ENCODE measurements at places on chromosomes 13 and 19.

DNA sequence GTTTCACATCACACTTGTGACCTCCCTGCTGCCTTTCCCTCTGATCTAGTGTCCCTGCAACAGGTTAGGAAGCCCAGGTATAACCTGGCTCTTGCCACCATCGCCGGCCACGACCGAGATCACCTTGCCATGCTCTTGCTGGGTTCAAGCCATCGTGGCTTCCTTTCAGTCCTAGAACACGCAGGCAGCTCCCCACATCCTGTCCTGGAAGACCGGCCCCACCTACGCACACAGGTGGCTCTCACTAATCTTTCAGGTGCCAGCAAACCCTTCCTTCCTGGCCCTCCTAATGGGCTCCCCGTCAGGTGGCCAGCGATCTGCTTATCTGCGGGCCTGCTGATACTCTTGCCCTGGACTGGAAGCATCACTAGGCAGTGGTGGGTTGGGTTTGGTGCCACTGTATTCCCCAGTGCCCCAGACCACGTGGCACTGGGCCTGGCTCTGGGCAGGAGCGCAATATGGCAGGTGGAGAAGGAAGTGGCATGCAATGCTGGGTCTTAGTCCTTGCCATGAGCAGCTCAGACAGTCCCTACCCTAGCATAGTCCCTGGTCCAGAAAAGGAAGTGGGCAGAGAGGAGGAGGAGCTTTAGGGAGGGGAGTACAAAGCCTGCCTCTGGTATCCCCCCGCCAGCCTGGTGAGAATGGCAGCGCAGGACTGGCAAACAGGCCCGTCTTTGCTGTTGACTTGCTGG, 11.8 kb downstream of the PPP1R37 start:
- no peak for DNase-seq

DNA sequence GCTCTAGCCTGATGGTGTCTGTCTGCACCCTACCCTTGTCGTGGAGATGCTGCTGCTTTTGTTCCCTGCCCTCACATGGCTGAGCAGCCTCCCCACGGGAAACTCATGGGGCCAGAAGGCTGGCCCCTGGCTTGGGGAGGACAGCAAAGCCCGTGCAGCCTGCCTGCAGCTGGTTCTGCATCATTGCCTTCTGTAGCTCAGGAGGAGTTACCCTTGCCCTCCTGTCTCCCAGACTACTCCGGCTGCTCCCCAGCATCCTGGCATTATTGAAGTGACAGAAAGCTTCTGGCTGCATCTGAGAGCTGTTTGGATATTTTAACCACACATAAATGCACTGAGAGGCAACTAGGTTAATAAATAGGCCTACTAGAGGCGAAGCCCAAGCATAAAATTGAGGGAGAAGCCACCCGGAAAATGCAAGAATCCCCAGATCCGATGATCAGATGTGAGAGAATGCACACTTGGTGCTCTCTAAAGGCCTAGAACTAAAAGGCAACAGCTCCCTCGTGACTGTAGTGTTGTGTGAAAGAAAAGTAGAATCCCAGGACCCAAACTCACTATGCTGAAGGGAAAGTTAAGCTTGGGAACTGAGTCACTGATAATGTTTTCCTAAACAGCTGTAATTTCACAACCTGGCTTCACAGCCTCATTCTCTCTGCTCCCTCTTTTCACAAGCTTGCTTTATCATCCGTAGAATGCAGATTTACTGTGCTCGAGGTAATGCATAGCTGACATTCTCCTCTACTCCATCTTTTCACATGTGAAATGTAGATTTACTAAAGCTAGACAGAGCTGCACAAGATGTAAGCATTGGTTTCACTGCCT, 110.8 kb downstream of the TNFRSF19 start:
- no peak for DNase-seq

GRCh38 chr13:102856557-102856956, 10.7 kb downstream of the ERCC5 start:
- no peak for DNase-seq

GRCh38 chr19:18865973-18866799, 29.8 kb downstream of the CERS1 start:
- DNase-seq = peak; percentile 59

DNA sequence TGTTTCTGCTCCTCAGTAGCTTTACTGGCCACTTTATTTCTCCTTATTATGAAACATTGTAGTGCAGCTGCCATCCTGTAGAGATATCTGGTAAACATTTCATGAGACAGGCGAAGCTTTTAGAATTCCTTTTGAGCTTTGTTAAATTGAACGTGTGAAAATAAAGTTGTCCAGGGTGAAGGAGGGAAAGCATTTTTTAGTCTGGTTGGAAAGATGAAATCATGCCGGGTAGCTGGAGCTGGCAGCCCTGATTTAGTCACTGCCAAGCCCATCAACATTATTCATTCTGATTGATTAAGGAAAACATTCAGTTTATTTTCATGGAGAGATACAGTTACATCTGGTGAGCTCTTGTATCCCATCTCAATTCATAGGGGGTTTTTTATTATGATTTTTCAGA, 326.2 kb upstream of the GPC6 start:
- no peak for DNase-seq

DNA sequence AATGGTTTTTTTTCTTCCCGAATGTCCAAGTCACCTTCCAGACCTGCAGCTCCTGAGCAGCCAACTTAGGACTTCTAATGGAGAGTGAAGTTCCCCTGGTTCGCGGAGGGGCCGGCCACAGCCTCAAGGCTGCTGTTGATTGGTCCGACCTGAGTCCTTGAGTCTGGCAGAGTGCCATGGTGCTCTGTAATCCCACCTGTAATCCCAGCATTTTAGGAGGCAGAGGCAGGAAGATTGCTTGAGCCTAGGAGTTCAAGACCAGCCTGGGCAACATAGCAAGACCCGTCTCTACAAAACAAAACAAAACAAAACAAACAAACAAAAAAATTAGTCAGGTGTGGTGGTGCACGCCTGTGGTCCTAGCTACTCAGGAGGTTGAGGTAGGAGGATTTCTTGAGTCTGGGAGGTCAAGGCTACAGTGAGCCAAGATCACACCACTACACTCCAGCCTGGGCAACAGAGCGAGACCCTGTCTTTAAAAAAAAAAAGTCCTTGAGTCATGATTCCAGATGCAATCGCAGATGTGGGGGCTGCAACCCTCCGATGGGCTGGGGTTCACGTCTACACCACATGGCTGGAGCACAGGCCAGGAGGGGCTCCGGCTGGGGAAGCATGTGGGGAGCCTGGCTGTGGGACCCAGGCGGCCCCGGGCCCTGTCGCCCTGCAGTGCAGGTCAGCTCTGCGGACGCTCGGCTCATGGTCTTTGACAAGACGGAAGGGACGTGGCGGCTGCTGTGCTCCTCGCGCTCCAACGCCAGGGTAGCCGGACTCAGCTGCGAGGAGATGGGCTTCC, 17.7 kb downstream of the HPN start:
- no peak for DNase-seq

DNA sequence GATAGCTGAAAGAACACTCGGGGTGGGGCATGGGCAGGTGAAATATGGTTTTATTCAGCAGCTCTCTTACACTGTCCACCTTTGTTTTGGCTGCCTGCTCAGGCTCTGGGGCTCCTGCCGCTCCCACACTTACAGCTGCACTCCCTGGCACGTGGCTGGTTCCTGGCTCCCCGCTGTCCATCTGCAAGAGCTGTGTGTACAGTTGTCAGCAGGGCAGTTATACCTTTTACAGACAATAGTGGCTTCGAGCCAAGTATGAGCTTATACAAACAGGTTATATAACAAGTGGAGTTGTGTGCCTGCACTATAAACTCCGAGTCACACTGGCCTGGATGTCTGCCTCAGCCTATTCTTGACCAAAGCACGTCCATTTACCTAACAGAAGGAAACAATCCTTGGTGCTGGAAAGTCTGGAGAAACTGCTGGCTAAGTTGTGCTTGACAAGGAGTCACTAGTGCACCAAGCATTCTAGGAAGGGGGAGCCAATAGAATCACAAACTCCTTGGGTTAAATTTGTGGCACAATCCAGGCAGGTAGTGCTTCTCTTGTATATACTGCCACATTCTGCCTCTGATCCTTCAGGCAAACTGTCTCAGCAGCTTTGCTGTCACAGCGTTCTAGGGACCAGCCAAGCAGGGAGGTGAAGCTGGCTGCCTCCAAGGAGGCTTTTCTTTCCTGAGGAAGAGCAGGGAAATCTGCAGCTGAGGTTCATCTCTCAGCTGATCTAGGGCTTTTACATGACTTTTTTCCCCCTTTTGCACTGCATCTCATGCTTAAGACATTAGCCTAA, 68.2 kb downstream of the NHLRC3 start:
- no peak for DNase-seq

- no peak for DNase-seq
Measured at GRCh38 chr13:79435561-79435990, 29.5 kb upstream of the RBM26 start.

DNA sequence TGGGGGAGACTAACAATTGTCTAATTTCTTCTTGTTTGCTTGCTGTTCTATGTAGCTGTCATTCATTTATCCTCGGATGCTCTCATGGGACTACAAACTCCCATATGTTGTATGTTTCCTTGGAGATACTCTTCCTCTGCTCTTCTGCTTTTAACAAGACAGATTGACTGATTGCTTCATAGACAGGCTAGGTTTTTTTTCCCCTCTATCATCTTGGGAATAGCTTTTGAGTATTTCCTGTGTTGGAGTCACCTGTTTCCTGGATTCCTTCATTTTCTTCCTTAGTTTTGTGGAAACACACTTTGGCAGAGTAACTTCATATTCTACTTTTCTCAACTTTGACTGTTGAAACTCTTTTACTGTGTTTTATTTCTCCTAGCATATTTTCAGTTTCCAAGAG, 27.6 kb downstream of the EDNRB start:
- no peak for DNase-seq

DNA sequence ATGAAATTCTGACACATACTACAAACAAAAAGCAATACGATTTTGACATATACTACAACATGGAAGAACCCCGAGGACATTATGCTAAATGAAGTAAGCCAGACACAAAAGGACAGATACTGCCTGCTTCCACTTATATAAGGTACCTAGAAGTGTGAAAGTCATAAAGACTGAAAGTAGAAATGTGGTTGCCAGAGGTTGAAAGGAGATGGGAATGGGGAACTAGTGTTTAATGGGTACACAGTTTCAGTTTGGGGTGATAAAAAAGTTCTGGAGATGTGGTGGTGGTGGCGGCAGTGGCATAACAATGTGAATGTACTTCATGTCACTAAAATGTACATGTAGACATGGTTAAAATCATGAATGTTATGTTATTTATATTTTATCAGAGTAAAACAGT, 12.1 kb upstream of the NDFIP2 start:
- DNase-seq = no peak

DNA sequence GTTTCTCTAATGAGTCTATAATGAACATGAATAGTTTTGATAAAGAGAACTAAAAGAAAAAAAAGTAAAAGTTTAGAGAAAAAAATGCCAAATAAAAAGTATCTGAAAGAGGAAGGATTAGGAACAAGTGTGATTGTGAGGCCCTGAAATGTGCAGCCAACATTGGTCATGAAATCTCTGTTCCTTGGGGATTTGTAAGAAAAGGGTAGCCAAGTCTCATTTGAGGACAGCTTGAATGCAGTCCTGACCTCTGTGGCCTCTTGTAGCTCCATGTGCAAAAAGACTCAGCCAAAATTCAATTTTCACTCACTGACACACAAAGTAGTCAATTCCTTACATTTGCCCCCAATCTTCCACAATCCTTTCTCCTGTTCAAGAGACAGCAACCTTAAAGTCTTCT, 167.9 kb downstream of the KLF12 start:
- no peak for DNase-seq

DNA sequence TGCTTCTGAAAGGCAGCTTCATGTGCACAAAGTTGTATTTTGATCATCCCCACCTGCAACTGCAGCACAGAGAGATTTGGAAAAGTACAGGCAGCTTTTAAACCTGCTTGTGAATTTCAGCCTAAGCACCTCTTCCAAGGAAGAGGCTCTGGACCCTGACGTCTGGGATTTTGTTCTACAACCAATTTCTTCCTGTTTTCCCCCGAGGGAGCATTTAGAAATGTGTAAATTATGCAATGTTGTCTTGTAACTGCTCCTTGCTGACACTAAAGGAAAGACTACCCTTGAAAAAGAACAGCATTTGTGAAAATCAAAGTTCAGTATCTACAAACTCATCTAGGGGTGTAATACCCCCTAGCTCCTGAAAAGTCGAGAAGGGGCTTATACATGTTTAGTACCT, 15.4 kb downstream of the MED26 start:
- no peak for DNase-seq

DNA sequence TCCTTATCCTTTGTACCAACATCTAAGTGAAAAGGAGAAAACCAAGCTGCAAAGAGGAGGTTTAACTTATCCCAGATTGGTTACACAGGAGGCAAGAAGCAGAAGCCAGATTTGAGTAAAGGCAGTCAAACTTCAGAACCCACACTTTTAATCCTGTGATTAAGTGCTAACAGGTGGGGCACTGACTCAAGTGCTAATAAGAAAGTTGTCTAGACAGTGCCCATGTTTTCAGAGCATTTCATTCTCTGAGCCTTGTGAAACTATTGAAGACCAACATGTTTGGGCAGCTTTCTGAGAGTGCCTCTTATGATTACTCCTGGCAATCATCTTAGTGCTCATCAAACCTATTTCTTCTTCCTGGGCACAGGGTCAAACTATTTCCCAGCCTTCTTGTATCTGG, 380.8 kb downstream of the KCNRG start:
- no peak for DNase-seq

- no peak for DNase-seq
Measured at GRCh38 chr13:112255550-112256120, 120.5 kb upstream of the SPACA7 start.

GRCh38 chr19:10471909-10472308, 31.2 kb downstream of the KEAP1 start:
- DNase-seq = no peak

GRCh38 chr19:1699998-1700732, 47.8 kb upstream of the TCF3 start:
- DNase-seq = no peak

GRCh38 chr13:46613409-46614049, 60.6 kb downstream of the LRCH1 start:
- DNase-seq = no peak

DNA sequence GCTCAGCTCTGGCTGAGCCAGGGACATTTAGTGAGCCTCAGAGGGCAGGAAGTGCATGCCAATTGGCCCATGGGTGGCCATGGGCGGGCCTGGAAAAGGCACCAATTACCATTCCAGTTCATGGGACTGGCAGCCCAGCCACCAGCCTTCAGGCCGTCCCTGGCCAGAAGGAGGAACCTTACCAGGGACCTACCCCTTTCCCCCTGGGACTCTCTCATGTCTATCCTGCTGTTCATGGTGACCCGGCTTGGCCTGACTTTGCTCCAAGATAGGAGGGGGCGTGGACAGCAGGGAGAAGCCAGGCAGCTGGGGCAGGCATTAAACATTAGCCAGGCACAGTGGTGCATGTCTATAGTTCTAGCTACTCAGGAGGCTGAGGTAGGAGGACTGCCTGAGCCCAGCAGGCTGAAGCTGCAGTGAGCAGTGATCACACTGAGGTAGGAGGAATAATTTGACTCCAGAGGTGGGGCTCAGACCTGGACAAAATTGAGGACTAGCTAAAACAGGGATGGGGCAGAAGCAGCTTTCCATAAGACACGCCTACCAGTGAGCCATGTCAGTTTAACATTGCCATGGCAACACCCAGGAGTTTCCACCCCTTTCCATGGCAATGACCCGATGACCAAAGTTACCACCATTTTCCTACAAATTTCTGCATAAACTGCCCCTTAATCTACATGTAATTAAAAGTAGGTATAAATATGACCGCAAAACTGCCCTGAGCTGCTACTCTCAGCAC, 14.3 kb upstream of the ZNF426 start:
- no peak for DNase-seq

- no peak for DNase-seq
Measured at GRCh38 chr19:44988273-44988672, 13.0 kb upstream of the RELB start.

Data from neuronal stem cell (in vitro differentiated cells).